ENCODE measurements at places on chromosomes 13 and 19.

DNA sequence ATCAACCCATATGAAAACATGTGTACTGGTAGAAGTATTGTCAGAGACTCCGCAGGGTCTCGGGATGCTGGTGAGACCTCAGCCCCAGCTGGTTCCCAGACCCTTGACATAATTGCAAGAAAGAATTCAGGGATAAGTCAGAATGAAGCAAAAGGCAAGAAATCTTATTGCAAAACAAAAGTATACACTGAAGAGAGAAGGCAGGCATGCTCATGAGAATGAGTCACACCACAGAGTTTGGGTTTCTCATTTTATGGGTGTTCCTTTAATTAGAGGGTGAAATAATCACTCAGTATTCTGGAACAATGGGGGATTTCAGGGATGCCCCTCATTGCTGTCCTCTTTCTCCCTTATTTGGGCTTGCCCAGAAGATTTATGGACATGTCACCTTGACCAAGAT, 1423.8 kb upstream of the MIR17HG start:
- DNase-seq = no peak

- DNase-seq = no peak
Measured at GRCh38 chr19:50509366-50509765, 1.6 kb downstream of the JOSD2 start.

DNA sequence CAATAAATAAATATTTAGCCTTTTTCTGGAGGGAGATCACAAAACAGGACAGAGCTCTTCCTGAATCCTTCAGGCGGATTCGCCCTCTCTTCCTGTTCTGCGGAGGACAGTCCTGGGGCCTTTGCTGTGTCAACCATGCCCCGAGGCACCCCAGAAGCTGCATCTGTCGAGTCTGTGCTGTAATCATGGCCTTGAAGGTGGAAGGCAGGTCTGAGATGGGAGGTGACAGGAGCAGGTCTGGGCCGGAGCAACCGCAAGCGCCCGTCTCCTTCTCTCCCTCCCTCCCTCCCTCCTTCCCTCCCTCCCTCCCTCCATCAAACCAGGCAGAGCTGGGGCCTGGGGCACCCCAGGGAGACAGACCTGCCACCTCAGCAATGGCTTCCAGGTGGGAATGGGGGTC, 4.6 kb upstream of the FXYD3 start:
- no peak for DNase-seq

DNA sequence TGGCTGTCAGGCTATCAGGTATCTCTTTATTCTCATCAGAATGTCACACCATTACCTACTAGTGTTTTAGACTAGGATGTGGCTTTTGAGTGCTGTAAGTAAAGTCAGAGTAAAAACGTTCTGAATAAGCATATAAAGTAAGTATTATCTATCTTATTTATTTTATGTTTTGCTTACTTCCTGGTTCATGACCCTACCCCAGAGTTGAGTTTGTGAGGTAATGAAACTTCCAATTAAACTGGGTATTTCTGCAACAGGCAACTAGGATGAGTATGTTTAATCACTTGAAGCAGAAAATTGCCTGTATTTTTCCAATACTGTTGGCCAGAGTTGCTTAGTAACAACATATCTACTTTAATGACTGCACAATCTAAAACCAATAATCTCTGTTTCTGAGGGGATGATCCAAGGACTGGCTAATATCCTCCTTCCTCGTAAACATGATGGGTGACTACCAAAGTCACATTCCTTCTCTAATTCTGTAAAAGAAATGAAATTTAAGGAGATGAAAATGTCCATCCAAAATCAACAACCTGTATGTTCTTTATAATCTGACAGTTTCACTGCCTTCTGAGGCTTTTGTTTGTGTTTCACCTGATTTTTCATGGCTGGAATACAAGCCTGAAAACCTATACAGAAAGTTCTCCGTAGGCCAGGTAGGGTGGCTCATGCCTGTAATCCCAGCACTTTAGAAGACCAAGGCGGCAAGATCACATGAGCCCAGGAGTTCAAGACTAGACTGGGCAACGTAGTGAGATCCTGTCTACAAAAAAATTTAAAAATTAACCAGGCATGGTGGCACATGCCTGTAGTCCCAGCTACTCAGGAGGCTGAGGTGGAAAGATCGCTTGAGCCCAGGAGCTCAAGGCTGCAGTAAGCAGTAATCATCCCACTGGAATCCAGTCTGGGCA, 83.1 kb downstream of the ABCC4 start:
- DNase-seq = no peak

GRCh38 chr13:99029576-99029975, 51.7 kb upstream of the DOCK9 start:
- DNase-seq = no peak

DNA sequence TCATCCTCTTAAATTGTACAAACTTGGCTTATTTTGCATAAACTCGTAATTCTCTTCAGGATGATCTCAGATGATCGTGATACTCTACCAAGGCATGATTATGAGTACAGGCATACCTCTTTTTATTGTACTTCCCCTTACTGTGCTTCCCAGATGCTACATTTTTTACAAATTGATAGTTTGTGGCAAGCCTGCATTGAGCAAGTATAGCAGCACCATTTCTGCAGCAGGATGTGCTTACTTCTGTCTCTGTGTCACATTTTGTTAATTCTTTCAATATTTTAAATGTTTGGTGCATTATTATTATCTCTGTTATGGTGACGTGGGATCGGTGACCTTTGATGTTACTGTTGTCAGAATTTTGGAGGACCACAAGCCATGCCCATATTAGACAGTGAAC, 752.3 kb downstream of the PCDH9 start:
- no peak for DNase-seq

- no peak for DNase-seq
Measured at GRCh38 chr13:101454767-101455166, 2.3 kb downstream of the ITGBL1 start.

GRCh38 chr19:17340302-17340870, 3.0 kb downstream of the GTPBP3 start:
- DNase-seq = no peak

- no peak for DNase-seq
Measured at GRCh38 chr19:40284251-40284500, 969 bp downstream of the AKT2 start.

DNA sequence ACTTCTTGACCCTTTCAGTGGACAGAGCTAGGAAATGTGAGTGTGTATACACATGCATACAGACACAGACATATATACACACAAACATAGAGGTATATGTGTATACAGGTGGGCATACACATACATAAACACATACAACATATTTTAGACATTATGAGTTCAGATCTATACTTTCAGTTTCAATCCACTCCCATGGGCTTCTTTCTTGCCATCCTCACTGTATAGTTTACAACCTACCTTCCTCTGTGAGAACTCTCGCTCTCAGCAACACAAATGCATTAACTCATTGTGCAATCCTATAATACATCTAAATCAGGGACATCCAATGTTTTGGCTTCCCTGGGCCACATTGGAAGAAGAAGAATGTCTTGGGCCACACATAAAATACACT, 21.2 kb upstream of the SCEL start:
- no peak for DNase-seq
